ENCODE measurements at places on chromosomes 7 and 10.

- DNase-seq: no peak
These were observed 1.3 kb upstream of the TRIM24 start for GRCh38 chr7:138458576-138459412.

- no peak for DNase-seq
These were observed 381.9 kb upstream of the SEMA3C start for GRCh38 chr7:81300753-81301152.

DNA sequence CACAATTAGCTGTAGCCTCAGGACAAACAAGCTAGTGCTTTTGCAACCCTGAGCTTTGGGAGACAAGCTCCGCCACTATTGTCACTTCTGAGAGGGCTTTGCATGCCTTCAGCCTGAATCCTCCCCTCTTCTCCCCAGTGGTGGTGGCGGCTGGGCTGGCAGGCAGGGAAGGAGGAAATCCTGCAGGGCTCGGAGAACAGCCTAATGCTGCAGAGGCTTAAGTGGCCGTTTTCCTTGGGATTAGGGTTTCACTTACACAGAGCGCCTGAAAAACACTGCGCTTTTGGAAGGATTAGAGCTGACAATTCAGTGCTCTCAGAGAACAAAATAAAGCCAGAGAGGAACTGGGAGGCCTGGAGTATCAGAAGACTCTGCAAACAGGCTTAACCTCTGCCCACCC is 71.3 kb downstream of the PAX2 start:
- no peak for DNase-seq

- DNase-seq: no peak
These were observed 563.8 kb downstream of the PTPRN2 start for GRCh38 chr7:158023681-158024350.

DNA sequence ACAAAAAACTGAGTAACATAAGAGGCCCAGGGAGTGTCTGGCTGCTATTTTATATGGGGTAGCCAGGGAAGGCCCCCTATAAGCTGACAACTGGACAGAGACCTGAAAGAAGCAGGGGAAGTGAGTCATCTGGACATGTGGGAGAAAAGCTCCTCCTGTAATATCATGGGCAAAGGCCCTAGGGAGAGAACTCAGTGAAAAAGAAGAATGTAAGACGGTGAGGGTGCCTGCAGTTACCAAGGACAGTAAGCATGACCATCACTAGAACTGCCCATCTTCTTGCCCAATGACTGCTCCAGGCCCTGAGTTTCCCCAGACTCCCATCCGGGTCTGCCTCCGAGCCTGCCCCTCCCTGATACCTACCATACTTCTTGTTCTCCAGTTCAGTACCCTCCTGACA is 2.3 kb downstream of the ELMO1 start:
- no peak for DNase-seq

- no peak for DNase-seq
These were observed 304.5 kb upstream of the LRRN3 start for GRCh38 chr7:110786328-110786965.

DNA sequence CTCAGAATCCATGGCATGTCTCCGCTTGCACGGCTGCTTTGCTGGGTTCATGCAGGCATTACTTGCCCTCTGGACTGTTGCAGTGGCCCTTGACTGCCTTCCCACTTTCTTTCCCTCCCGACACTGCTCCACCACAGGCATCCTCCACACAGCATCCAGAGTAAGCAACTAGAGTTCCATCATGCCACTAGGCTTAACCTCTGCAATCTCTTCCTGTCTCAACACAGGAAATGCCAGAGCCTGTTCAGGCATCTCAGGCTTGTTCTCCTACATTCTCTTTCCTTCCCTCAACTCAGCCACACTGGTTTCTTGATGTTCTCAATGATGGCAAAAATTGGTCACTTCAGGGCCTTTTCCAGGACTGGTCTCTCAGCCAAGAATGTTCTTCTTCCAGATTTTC is 284.5 kb upstream of the KLF6 start:
- DNase-seq: no peak

- no peak for DNase-seq
These were observed 30.4 kb upstream of the RET start for GRCh38 chr10:43046288-43046991.

DNA sequence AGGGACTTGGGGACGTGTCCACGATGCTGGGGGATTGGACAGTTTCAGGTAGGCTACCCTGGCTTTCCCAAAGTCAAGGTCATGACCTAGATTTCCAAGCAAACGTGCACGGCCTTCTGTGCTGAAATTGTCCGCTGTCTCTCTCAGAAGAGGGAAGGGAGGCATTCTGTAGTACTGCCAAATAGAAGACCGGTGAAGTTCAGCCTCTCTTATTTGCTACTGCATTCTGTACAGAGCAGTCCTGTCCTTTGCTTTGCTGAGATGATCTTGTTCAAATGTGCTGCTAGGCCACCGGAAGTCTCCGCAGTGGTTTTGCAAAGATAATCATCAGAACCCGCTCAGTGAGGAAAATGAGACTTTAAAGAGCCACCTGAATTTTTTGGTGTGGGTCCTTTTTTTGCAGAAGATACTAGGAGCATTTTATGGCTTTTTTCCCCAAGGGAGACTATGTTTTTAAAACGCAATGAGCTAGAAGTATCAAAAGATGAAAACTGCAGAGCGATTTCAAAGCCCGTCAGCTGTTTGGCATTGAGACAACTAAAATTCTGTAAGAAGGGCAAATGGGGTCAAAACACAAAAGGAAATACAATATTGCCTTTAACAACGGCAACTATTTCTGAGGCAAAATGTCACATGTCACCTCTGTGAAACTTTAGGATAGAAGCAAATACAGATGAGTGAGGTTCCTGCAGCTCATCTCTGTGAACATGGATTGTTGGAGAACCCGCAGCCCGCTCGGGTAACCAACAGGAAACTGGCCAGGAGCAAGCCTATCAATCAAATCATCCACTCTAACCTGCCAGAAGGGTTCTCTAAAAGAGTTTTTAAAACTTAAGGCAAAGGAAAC is 1.3 kb upstream of the NMT2 start:
- DNase-seq: no peak

- DNase-seq: no peak
These were observed 229.7 kb downstream of the DIP2C start for GRCh38 chr10:459743-460142.

GRCh38 chr10:116721547-116722392 is 20.6 kb downstream of the HSPA12A start:
- no peak for DNase-seq

DNA sequence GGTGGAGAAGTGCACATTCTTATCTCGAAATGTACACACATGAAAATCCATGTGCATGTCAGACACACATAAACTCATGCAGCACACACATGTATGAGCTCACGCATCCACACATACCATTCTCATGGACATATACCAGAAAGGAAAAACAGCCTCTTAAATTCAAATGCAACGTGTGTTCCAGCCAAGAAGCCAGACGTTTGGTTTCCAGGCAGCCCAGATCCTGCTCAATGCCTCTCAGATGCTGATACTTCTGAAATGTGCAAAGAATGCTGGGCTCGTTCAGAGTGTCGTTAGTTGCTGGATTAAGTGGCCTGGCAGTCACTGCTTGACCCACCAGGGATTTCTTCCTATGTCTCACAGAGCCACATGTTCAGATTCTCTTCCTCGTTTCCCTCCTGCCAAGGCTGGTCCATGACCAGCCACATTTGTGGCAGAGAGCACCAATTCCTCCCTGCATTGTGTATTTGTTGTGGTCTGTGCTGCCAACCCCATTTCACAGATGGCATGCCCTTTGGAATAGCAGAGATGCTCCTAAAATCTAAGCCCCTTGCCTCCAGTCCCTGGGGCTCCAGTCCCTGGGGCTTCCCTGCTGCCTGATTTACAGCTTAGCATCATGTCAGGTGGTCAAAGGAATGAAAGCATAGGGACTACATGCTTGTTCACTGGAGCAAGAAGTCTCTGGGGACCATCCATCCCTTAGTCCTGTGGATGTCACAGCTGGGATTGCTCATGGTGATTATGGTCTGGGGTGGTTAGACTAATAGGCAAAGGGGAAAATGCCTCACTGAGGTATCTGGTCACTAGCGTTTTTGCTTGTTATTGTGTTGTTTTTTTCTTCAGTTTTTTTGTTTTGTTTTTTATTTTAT is 426.6 kb downstream of the PLXNA4 start:
- no peak for DNase-seq

GRCh38 chr10:110859973-110860376 is 11.8 kb upstream of the PDCD4 start:
- DNase-seq: no peak

DNA sequence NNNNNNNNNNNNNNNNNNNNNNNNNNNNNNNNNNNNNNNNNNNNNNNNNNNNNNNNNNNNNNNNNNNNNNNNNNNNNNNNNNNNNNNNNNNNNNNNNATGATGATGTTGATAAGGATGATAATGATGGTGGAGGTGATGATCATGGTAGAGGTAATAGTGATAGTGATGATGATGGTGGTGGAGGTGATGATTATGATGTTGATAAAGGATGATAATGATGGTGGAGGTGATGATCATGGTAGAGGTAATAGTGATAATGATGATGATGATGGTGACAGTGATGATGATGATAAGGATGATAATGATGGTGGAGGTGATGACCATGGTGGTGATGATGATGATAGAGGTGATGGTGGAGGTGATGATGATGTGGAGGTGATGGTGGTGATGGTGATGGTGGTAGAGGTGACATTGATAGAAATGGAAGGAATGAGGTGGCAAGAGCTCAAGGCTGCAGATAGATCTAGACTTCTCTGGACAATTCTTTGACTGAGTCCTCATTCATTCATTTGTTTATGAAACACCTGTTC is 47.8 kb downstream of the FAM20C start:
- DNase-seq: no peak

GRCh38 chr10:9198611-9199010 is 1144.1 kb downstream of the GATA3 start:
- no peak for DNase-seq

DNA sequence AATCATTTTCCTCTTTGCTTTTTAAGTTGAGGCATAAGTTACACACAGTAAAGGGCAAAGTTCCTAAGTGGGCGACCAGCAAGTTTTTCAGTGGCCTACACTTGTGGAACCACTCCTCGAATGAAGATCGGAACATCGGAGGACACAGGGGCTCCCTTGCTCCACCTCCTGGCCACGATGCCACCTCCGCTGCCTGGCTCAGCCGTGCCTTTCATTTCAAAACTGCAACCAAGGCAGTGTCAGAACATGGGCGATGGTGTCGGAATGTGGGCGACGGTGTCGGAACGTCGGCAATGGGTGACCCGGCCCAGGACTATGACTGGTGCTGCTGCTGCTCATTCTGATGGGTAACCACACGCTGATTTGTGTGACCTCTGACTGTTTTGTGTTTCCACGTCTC is 9.6 kb upstream of the VIPR2 start:
- no peak for DNase-seq

DNA sequence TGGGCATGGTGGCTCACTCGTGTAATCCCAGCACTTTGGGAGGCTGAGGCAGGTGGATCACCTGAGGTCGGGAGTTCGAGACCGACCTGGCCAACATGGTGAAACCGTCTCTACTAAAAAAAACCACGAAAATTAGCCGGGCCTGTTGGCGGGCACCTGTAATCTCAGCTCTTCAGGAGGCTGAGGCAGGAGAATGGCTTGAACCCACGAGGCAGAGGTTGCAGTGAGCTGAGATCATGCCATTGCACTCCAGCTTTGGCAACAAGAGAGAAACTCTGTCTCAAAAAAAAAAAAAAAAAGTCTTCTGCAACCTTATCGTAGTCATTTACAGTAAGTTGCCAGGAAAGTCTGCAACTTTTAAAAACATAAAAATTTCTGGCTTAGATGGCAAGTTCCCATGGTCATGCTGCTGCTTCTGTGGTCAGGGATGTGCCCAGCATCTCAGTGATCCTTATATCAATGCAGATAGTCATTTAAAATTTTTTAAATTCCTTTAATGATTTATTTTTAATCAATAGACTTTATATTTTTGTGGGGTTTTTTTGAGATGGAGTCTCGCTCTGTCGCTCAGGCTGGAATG is 15.6 kb downstream of the SUFU start:
- DNase-seq: no peak

DNA sequence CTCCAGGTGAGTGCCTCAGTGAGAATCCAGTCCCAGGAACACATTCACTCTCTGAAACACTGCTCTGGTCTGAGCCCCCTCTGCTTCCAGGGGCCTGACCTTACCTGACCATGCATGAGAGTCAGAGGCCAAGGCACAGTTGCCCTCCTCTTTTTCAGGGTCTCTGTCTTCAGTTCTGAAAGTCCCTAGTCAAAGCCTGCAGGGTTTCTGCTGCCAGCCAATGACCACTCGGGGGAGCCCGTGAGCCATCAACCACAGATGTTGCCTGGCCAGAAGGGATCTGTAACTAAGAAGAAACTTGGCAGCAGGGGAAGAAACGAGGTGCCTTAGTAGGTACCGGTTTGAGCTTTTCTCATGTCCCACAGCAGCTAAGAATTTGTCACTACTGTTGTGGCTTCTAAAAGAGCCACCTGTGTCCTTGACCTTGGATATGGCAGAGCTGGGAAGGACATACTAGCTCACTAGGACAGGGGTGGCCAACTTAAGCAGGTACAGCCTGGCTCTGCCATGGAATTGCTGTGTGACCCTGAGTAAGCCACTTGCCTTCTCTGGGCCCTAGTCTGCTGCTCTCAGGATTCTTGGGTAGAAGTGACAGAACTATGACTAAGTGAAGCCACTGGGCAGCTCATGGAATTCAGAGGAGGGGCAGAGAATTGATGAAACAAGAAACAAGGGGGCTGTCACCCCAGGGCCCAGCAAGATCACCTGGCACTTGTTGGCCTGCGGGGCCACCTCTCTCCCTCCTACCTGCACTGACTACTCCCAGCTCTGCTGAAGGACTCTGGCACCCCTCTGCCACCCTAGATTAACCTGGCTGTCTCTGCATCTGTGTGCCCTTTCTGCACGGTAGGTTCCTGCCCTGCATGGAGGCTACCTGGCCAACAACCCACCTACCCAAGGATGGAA is 83.8 kb upstream of the GPR26 start:
- peak; percentile 81 for DNase-seq

DNA sequence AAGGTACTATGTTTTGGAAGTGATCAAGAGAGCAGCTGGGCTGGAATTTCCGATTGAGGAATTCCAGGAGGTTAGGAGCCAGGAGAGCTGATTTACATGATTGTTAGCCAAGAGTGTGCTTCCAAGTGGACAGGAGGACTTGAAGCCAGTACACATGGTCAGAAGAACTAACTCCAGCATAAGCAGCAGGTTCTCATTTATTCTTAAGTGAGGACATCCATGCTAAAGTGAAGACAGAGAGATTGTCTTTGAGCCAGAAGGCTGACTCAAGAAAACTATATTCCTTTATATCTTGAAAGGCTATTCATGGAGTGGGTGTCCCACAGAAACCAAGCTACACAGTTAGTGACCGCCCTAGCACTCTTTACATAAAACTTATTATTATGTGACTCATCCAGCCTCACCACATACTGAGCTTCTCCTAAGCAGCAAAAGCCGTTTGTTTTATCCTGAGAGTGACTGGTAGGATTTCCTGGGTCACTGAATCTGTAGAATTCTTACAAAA is 56.7 kb upstream of the SEMA3A start:
- DNase-seq: no peak

- DNase-seq: no peak
These were observed 108.9 kb upstream of the ZMIZ1 start for GRCh38 chr10:78959924-78960285.

GRCh38 chr10:66365686-66366085 is 560.1 kb upstream of the LRRTM3 start:
- no peak for DNase-seq

- DNase-seq: no peak
These were observed 235.5 kb downstream of the ZEB1 start for GRCh38 chr10:31554556-31554955.
